ENCODE measurements at places on chromosomes 16 and 17.

- no peak for DNase-seq
Measured at GRCh38 chr16:65024767-65025178, 97.1 kb downstream of the CDH11 start.

- DNase-seq, result no peak
Measured at GRCh38 chr17:31544186-31544585, 152.7 kb downstream of the RAB11FIP4 start.

GRCh38 chr16:82082543-82083244 lies 47.6 kb downstream of the HSD17B2 start:
- DNase-seq, result no peak

- no peak for DNase-seq
Measured at GRCh38 chr16:50407351-50407750, 38.6 kb upstream of the BRD7 start.

GRCh38 chr16:58056580-58056979 lies 31.0 kb downstream of the MMP15 start:
- DNase-seq, result no peak

DNA sequence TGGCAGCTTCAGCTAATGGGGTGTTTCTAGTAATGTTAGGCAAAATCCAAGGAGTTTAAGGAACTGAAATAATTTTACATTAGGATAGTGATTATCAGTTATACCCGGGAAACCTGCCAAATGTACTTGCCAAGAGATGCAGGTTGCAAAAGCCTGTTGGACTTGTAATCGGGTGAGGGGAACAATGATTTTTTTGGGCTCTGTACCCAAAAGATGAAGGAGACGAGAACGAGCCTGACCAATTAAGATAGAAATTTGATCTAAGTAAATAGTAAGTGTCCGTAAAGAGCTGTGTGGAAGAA lies 56.3 kb upstream of the ARL4D start:
- DNase-seq, result no peak

DNA sequence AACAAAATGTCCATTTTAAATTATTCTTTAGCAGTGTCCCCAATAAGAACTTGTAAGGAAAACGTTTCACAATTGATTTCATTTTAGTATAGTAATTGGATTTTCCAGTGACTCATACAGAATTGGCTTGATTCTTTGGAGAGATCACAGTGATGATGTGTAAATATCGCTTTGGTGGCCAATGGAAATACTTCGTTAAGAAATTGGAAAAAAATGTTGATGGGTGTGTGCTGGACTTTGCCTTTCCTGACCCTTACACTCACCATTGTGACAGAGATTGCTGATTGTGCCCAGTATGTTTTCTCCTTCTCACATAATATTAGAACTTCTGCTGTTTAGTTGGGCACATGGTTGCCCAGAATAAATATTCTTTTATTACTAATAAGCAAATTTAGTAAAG lies 7.4 kb upstream of the EFCAB13 start:
- no peak for DNase-seq

- DNase-seq, result no peak
Measured at GRCh38 chr17:68383443-68384321, 73.6 kb downstream of the WIPI1 start.

- no peak for DNase-seq
Measured at GRCh38 chr17:11807606-11808005, 189.7 kb downstream of the ZNF18 start.

DNA sequence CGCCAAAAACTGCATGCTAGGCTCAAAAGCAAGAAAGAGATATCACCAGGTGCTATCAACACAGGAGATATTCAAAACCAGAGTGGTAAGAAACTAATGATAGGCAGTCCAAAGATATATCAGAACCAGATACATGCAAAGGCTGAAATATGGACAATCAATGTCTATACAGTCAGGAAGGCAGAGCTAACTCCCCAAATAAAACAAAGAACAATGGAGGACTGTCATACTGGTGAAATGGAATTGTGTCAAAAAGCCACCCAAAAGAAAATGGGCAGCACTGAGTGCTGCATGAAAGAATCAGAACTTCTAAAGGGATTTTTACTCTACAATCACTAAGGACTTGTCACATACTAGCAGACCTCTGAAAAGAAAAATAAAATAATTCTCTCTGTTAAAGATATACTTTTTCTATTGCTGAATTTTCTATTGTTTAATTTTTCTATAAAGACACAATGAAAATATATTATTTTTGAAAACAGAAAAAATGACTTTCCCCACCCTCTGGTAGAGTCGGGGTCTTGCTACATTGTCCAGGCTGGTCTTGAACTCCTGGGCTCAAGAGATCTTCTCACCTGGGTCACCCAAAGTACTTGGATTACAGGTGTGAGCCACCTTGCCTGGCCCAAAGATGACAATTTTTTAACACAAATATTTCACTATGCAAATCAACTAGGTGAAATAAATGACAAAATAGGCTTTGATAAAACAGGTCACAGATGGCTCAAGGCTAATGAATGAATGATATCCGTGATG lies 98.2 kb downstream of the USP32 start:
- DNase-seq, result no peak

GRCh38 chr16:27217256-27217655 lies 13.9 kb downstream of the KDM8 start:
- DNase-seq, result no peak

DNA sequence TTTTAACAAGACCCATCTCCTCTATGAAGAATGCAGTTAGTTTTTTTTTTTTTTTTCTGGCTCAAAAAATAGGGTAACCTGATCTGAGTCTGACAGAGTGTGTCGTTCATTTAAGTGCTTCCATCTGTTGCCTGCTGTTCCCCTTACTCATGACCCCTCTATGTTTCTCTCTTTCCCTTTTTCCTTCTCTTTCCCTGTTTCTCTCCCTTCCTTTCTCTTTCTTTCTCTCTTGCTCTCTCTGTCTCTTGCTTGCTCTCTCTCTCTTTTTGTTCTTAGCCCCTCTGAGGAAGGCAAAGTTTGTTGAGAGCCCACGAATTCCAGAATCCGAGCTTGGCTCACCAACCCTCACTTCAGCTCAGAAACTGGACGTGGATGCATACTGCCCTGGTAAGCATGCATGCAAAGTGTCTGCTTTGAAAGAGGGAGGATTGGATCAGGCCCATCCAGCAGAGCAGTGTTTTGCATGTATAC lies 185.0 kb downstream of the TANC2 start:
- no peak for DNase-seq

DNA sequence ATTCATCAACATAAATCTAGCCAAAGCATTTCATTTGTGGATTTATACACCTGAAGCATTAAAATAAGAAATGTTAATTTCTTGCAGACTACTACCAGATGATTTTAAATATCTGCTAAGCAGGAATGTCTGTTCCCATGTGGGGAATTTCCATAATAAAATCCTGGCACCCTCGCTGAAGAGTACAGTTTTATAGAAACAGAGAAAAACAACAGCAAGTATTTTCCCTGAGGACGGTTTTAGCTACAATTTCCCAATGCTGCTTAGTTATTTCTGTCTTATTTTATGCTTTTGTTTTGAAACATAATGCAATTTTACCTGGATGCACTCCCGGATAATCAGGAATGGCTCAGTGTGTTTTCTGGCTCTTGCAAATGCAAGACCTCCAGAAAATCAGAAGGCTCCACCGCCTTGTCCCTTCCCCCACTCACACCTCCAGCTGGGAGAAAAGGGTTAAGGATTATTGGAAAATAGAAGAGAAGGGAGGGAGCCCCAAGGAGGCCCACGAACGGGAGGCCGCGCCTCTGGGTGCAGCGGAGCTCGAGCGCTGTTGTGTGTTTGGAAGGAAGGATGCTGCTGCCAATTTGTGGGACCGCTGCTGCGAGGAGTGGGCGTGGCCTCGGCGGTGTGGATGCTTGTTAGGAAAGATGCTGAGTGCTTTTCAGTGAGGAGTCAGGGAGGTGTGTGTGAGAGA lies at the start of gene CNTNAP4:
Gene CNTNAP4, plus strand, starts transcription at position 657 of the 694 bp plus-strand sequence. CDS start 262 bp downstream, outside the sequence.
- no peak for DNase-seq

GRCh38 chr17:50479522-50480141 lies 972 bp downstream of the RSAD1 start:
- no peak for DNase-seq

DNA sequence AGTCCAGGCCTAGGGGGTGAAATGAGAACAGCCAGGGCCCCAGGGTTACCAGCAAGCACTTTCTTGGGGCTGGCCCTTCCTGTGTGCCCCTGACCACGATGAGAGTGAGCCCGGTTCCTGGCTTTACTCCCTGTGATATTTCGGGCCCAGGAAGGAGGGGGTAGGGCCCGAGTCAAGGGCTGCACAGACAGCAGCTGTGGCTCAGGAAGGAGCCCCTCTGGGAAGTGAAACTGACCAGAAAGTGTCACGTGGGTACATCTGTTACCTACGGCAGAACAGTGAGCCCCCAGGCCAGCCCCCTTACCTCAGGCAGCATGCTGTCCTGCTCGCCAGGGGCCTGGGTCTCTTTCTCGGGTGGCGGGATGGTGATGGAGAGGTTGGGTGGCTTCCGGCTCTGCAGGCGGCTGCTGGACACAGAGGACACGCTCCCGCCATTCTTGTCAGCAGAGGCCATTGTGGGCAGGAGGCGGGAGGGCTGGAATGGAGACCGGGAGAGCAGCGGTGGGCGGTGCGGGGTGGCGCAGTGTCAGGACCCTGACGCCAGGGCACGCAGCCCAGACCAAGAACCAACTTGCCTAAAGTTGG lies 13.8 kb downstream of the AANAT start:
- DNase-seq, result no peak

GRCh38 chr16:19130852-19131824 lies 17.4 kb downstream of the ITPRIPL2 start:
- peak; percentile 48 for DNase-seq

GRCh38 chr17:44608727-44609435 lies 47.4 kb upstream of the MEIOC start:
- DNase-seq, result no peak

DNA sequence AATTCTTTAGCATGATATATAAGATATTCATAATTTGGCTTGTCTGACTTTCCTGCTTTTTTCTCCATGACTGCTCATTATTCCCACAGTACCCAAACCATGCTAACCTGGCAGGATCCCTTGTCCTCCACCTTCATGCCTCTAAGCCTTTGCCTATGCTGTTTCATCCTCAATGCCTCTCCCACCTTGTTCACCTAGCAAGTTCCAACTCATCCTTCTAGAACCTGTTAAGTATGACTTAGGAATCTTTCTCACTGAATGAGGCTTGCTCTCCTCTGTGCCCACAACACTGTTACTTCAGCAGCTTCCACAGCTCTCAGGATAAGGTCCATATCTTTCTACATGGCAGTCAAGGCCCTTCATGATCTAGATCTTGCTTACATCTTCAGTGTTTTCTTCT lies 34.0 kb downstream of the CA10 start:
- no peak for DNase-seq

GRCh38 chr17:48241131-48241591 lies 133.6 kb downstream of the SNX11 start:
- DNase-seq, result no peak

DNA sequence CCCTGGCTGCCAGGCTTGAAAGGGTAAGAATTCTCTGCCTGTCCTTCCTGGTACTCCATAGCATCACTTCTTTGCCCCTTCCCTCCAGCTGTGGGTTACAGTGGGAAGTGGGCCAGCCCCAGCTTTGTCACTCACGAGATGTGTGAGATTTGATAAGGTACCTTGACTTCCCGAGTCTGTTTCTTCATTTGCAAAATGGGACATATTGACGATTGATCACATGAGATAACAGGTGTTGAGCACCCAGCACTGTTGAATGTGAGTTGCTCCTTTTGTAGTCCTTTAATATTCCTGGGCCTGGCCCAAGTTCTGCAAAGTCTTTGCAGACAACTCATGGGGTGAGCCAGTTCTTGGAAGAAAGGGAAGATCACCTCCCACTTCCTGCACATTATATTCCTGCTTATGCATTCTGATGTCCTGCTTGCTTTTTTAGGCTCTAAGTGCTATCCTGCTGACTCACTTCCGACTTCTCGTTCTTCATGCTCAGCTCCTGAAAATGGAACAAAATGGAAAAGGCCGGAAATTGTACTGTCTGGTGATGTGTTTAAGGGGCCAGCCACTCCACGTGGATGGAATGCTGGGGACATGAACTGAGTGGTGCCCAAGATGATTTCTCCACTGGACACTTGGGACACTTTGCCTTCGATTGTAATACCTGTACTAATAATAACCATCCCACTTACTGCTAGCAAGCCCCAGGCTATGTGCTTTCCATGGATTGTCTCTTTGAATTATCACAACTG lies 8.3 kb upstream of the NLK start:
- DNase-seq, result no peak

DNA sequence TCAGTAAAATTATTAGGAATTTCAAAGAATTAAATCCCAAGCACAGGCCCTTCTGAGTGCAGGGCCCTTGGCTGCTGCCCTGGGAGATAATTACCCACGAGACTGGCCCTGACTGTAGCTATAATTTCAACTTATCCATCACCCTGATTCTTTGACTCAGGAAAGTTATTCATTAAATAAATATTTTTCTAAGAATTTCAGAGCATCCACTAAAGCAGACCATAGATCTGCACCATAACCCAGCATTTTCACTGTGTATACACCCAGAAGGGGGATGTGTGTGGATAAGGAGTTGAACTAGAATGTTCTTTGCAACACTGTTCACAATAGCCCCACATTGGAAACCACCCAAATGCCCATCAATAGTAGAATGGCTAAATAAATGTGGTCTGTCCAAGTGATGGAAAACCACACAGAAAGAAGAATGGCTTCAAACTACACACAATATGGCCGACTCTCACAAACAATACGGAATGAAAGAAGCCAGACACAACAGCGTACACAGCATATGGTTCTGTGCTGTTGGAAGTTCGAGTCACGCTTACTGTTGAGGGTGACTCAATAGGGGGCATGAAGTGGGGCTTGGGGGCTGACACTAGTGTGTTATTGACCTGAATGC lies 33.9 kb upstream of the MEAK7 start:
- DNase-seq, result no peak

- DNase-seq, result no peak
Measured at GRCh38 chr17:8947201-8947600, 18.3 kb downstream of the PIK3R5 start.

DNA sequence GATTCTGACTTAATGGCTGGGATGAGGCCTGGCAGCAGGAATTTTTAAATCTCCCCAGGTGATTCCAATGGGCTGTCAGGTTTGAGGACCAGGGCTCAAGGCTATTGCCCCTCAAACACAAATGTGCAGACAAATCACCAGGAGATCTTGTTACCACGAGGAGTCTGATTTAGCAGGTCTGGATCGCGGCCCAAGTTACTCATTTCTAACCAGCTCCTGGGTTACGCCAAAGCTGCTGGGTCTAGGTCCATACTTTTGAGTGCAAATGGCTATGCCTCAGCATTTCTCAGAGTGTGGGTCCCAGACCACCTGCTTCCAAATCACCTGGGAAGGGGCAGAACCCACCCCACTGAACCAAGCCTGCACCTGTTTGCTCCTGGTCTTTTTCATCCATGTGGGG lies 33.1 kb downstream of the CNGB1 start:
- DNase-seq, result no peak

- DNase-seq, result no peak
Measured at GRCh38 chr16:78528265-78528664, 428.8 kb downstream of the WWOX start.

DNA sequence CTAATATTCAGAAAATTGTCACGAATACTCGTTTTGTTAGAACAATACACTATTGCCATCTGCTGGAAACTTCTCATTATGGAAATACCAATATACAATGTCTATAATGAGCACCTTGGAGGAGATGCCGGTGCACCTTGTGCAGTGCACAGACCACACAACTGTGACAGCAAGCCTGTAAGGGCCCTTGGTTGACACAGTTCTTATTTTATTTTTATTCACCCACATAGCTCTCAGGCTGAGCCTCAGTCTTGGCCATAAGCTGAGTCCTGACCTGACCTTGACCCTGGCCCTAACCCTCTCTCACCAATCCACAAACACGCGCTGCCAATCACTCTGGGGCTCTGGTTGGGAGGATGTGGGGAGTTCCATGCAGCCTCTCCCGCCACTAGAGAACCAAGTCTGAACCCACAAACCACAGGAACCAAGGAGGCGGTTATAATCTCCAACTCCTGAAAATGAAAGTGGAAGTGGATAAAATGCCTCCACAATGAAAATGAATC lies 7.6 kb downstream of the AIPL1 start:
- peak; percentile 20 for DNase-seq

Measured in SIG-M5 (cell line).